HepG2 (cell line): ENCODE measurements at places on chromosomes 5 and 9. TPM values are rescaled to one million over a fixed set of nuclear protein-coding genes. Genes with fewer than 3 reads are reported as not detected.

OR1Q1 gene
- total RNA-seq: not detected in 2 replicates

CCL27 gene
- total RNA-seq: not detected in 2 replicates

SCGB3A2 gene
- not detected in 2 replicates for total RNA-seq

DNA sequence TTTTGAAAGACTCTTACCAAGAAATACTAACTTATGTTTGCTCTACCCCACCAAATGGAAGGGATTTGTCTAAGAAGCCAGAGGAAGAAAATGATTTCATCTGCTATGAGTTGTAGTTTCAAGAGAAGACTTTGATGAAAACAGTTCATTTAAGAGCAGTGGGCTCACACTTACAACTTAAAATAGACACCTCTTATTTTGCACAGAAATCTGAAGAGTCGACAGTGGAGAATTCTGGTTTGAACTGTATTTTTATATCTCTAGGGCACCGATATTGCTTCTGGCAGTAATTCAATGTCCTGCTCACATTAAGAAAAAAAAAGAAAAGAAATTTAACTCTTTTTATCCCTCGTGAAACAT lies 1.9 kb upstream of the DAB2 start:
- DNase-seq: no peak

- DNase-seq: no peak
Observed at GRCh38 chr5:131993676-131994075, 17.8 kb downstream of the ACSL6 start.

GRCh38 chr9:38227656-38228055 lies 158.6 kb upstream of the SHB start:
- no peak for DNase-seq
